Inflammatory macrophage (primary cell): ENCODE measurements at places on chromosomes 11 and 22.

DNA sequence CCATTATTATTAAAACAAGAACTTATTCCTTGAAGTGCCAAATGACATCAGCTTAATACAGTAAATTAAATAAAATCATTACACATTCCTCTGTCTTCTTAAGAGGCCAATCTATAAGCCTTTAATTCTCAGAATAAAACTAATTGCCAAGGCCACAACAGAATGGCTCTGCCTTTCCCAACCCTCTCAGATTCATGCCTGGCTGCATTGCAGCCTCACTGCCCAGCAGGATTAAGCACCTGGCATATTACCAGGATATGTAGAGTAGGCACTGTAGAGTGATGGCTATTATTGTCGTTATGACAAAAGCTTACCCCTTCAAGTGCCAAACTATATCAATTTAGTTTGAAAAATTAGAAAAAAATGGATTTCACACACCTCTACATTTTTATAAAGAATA lies 9.4 kb upstream of the CALCA start:
- no peak for DNase-seq

DNA sequence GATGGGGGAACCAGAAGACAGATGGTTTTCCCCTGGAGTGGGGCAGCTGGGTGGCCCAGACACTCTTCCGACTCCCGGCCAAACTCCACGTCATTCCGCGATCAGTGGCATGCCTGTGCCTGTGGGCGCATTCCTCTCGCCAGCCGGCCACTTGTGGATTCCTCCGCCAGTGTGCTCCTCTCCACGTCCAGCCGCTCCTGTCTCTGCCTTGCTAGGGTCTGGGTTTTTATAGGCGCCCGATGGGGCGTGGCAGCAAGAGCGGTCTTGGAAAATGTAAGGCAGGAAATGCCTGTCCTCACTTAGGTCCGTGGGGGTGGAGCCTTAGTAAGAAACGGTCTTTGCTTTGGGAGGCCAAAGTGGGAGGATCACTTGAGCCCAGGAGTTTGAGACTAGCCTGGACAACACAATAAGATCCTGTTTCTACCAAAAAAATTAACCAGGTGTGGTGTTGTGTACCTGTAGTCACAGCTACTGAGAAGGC lies 81.6 kb upstream of the SEPTIN5 start:
- DNase-seq: no peak

- peak; percentile 46 for DNase-seq
These were observed 43.5 kb downstream of the GGTLC2 start for GRCh38 chr22:22687638-22688500.

DNA sequence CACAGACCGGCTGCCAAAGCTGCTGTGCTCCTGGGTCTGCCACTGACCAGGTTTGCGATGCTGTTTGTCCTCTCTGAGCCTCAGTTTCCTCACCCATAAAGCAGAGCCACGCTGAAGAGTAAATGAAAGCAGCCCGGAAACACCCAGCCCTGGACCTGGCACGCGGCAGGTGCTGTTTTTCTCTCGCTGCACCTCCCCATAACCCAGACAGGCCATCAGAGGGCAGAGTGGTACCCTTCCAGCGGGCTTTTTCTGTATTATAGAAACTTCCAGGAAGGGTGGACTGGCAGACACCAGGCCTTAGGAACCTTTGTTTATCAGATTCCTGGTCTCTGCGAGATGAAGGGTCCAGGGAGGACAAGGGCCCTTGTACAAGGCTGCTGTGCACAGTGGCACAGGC lies 17.9 kb upstream of the FGF19 start:
- no peak for DNase-seq

GRCh38 chr11:64025205-64025604 lies 10.5 kb upstream of the FLRT1 start:
- DNase-seq: no peak

- no peak for DNase-seq
These were observed 5.6 kb downstream of the OSBPL5 start for GRCh38 chr11:3159296-3160190.

DNA sequence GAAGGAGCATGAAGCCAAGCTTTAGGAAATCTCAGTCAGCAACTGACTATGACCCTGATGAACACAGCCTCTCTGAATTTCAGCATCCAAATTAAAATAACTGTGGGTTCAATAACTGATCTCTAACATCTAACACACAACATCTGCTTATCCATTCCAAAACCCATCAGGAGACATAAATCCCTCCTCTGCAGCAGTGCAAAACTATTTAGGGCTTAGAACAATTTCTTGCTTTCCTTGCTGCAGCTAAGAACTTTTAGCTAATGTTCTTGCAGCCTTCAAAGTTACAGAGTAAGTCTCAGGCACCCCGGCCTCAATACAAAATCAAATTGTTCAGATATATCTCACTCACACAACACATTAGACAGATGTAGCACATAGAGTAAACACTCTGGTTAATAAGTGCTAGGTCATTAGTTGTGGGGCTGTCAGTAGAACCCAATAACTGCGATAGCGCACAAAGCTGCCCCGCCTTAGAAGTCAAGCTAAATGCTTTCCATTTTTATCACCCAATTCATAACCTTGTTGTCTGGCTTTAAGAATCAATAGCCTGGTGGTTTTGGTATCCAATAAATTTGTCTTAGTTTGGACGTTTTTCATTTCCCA lies 139.6 kb downstream of the LARGE1 start:
- no peak for DNase-seq

GRCh38 chr22:40484906-40485669 lies 114.7 kb downstream of the SGSM3 start:
- no peak for DNase-seq

- DNase-seq: peak; percentile 45
These were observed at the start of gene PARVB for GRCh38 chr22:44024288-44024921. Gene PARVB (plus strand): TSS chr22:44024302. CDS start chr22:44024340, 38 bp downstream.

DNA sequence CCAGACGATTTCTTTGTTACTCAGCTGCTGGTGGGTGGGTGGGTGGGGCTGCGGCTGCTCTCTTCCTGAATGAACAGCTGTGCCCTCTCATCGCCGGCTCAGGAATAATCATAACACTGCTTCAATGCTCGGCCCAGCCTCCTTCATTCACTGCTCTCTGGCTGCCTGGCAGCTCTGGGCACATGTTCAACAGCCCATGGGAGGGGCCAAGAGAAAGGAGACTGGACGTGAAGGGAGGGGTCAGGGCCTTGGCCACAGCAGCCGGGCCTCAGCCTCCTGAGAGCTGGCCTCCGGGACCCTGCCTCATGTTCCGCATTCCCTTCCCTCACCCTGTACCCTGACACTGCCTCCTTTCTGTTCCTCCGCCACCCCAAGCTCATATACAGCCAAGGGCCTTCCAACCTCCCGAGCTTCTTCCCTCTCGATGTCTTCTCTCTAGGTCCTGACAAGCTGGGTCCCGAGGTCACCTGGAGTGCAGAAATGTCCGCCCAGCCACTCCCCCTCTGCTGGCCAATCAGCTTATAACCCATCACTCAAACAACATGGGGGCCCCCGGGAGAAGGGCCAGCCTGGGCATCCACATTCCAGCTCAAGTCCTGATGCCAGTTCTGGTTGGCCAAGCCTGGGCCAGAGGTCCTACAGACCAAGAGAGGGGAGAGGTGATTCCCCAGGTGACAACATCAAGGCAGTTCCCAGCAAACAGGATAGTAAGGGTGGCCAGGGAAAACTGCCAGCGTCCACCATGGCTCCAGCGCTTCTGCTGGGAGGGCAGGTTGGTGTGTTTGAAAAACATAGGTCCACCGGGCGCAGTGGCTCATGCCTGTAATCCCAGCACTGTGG lies 3.2 kb upstream of the CSDC2 start:
- peak; percentile 26 for DNase-seq
